ENCODE measurements at places on chromosomes 13 and 19.

GRCh38 chr13:66859934-66860877 lies 369.9 kb downstream of the PCDH9 start:
- no peak for DNase-seq

GRCh38 chr13:62033934-62034333 lies 618.3 kb upstream of the PCDH20 start:
- DNase-seq = no peak

DNA sequence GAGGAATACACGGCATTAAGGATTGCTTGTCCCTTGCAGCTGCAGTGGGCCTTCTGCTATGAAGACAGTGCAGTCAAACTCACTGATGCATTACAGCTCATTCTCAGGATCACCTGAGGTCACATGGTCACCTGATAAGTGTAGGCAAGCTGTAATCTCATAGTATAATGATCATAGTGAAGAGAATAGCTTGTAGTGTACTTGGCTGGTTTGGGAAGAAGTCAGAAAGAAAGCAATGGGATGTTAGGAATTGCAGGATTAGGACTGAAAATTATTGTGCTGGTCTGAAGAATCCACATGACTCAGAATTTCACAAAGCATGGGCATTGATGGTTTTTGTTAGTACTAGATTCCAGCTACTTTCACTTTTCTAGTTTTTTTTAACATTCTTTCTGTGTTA lies 76.7 kb downstream of the MBNL2 start:
- DNase-seq = peak; percentile 47

DNA sequence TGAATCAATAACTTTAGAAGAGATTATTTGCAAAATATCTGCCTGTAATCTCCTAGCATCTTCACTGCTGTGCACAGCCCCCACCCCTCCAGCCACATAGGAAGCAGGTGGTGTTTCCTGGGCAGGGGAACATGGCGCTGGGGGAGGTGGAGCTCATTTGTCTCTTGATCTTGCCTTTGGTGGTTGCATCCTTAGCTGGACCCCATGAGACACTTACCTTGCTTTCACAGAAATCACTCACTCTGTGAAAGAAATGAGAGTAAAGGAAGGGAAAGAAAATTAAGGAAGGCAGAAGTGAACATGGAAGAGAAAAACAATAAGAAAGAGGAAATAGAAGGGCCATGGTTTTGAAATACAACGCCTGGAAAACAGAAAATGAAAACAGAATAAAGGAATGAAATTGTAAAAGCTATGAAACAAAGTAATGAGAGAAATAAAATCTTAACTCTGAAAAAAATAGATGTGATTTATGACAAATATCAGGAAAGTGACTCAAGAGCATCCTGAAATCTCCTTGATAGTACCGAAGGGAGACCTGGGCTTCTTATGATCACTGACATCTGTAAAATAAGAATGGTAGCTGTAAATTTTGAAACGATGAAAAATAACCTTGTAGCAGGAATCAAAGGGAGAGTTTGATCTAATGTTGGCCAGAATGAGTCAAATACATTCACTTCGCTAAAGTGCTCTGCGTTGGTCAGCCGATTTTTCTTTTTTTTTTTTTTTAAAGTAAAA lies 17.2 kb upstream of the RNASEH2B start:
- DNase-seq = no peak

DNA sequence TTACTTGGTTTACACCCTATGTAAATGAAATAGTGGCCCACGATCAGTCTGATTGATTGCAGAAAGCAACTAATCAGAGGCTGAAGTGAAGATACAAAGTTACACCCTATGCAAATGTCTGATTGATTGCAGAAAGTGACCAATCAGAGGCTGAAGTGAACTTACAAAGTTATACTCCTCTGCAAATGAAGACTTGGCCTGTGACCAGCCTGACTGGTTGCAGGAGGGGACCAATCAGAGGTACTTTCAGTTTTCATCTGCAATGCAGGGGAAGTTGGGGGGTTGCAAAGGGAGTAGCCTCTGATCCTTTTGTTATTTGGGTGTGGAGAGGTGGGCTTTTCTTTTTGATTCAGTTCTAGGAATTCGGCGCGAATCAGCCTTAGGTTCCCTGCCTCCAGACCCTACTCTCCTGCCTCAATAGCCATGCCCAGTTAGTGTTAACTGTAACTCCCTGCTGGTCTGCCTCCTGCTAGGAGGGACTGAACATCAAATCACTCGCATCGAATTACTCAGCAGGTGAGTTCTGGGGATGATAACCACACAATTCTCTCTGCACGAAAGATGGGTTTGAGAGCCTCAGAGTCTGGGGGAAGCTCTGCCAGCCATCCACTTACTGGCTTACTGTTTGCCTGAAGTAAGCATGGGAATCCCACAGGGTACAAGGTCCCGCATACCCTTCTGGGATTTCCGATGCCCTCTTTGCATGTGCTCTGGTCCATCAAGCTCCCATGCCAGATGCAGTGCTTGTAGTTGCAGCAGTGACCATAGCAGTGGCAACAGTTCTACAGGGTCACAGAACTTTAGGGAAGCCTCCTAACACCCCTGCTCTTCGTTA lies 7.5 kb downstream of the ARL11 start:
- DNase-seq = no peak

DNA sequence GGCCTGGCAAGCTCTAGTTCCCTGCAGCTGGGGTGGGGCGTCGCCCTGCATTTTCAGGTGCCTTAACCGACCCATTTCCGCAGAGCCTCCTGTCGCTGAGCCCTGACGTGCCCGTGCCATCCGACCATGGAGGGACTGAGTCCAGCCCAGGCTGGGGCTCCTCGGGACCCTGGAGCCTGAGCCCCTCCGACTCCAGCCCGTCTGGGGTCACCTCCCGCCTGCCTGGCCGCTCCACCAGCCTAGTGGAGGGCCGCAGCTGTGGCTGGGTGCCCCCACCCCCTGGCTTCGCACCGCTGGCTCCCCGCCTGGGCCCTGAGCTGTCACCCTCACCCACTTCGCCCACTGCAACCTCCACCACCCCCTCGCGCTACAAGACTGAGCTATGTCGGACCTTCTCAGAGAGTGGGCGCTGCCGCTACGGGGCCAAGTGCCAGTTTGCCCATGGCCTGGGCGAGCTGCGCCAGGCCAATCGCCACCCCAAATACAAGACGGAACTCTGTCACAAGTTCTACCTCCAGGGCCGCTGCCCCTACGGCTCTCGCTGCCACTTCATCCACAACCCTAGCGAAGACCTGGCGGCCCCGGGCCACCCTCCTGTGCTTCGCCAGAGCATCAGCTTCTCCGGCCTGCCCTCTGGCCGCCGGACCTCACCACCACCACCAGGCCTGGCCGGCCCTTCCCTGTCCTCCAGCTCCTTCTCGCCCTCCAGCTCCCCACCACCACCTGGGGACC lies 1.2 kb downstream of the ZFP36 start:
- peak; percentile 66 for DNase-seq

GRCh38 chr19:29819986-29820385 lies 8.2 kb downstream of the CCNE1 start:
- DNase-seq = no peak

DNA sequence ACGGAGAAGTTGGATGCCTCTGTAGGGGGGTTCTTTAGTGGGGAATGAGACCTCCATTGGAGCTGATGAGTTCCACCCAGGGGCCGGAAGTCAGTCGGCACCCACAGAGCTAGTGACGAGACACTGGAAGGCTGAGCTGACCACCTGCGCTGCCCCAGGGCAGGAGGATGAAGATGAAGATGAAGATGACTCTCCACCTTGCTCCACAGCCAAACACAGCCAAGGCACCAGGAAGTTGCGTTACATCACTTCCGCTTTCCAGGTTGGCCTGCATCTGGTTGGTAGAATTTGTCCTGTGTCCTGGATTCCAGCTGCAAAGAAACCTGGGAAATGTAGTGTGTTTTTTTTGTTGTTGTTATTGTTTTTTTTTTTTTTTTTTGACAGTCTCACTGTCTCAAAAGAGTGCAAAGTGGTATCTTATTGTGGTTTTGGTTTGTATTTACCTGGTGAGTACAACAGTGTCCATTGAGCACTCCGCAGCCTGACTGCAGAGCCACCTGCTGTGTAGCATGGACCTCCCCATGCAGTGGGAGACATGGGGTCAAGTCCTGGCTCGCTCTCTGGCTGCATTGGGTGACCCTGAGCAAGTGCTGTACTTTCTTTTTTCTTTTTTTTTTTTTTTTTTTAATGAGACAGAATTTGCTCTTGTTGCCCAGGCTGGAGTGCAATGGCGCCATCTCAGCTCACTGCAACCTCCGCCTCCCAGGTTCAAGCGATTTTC lies 1.9 kb downstream of the TBC1D17 start:
- no peak for DNase-seq

DNA sequence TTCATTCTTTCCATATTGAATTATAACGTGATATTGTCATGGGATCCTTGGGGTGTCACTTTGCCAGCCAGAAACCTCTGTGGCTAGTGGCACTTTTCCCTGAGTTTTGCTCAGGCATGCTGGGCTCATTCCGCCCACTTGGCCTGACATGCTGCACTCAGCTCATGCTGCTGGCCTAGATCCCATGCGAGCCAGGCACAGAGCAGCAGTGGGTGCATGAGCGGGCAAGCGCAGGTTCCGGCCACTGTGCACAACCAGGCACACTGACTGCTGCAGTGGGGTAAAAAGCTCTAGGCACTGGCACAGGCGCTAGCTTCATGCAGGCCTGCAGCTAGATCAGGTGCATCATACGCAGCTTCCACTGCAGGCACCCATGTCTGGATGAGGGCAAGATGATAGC lies 221.2 kb downstream of the MAB21L1 start:
- DNase-seq = no peak

GRCh38 chr13:113421673-113422270 lies 31.5 kb downstream of the ADPRHL1 start:
- DNase-seq = peak; percentile 74

GRCh38 chr13:22599156-22599555 lies 581.6 kb upstream of the SGCG start:
- no peak for DNase-seq

- DNase-seq = peak; percentile 56
Measured at GRCh38 chr19:21023901-21024300, 3.4 kb downstream of the ZNF430 start.

- peak; percentile 98 for DNase-seq
Measured at GRCh38 chr19:11293433-11294389, 2.2 kb upstream of the TSPAN16 start.

DNA sequence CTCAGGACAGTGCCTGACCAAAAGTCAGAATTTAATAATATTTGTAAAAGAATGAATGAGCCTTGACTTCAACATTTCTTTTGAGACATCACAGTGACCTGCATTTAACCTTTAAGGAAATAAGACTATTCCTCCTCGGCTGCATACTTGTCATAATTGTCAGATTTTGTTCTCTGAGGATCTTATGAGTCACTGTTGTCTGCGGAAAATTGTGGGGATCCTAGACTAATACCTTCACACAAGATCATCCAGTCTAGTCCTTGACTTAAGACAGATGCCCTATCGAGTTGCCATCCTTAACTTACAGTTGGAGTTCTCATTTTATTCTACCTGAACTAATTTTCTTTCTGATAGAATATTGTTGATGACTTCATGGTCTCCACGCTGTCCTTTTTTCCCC lies 198.4 kb downstream of the DLEU7 start:
- DNase-seq = peak; percentile 46

GRCh38 chr19:3404324-3405260 lies 38.2 kb downstream of the NFIC start:
- DNase-seq = peak; percentile 69

DNA sequence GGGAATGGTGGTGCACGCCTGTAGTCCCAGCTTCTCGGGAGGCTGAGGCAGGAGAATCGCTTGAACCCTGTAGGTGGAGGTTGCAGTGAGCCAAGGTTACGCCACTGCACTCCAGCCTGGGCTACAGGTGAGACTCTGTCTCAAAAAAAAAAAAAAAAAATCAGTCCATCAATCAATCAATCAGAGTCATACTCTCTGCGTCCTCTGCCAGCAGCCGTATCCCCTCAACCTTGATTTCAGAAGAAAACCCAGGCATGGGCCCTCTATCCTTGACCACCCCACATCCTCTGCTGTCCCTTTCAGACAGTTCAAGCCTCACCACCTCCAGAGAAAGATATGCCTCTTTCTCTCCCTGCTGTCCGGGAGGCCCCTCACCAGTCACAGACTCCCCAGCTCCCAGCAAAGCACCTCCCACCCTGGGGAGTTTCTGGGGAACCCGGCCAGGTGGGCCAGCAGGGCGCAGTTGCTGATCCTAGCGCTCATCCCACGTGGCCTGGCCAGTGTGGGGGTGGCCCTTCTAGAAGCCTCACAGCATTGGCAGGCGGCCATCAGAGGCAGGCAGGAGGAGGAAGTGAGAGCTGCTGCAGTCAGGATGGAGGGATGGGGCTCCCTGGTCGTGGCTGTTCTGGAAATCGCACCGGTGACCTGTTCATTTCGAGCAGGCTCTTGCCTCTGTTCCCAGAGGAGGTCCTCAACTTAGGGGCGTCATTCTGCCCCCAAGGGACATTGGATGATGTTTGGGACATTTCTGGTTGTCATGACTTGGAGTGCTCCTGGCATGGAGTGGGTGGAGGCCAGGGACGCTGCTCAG lies 10.2 kb upstream of the JSRP1 start:
- peak; percentile 30 for DNase-seq

GRCh38 chr13:28356561-28357021 lies 138.3 kb downstream of the FLT1 start:
- DNase-seq = peak; percentile 54

GRCh38 chr13:44266772-44267171 lies 106.9 kb upstream of the SERP2 start:
- DNase-seq = no peak

GRCh38 chr19:604355-604754 lies 14.7 kb downstream of the HCN2 start:
- DNase-seq = no peak

- DNase-seq = peak; percentile 98
Measured at GRCh38 chr19:37334179-37335071, 36.5 kb upstream of the ZNF527 start.

GRCh38 chr19:43956827-43957226 lies 5.8 kb downstream of the ZNF221 start:
- no peak for DNase-seq

DNA sequence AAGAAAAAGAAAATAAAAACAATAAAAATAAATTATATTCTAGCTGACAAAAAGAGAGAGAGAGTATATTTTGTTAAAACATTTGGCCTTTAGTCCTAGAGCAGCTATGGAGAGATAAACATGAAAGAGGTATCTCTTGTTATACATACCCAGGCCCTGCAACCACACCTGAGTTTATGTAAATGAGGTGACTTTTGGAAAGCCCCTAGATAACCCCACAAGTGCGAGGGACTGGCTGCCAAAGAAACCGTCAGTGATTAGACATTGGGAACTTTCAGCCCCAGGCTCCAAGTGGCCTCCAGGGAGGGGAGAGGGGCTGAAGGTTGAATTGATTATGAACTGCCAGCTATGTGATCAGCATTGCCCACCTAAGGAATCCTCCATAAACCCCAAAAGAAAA lies 2.1 kb upstream of the NLRP7 start:
- DNase-seq = no peak

- peak; percentile 22 for DNase-seq
Measured at GRCh38 chr13:33953781-33954180, 135.8 kb downstream of the RFC3 start.

- DNase-seq = no peak
Measured at GRCh38 chr13:106088085-106088484, 447.4 kb downstream of the EFNB2 start.

- DNase-seq = no peak
Measured at GRCh38 chr19:30320466-30320865, 51.7 kb upstream of the ZNF536 start.

Measured in adipocyte (in vitro differentiated cells).